CD8-positive, alpha-beta memory T cell (primary cell): ENCODE measurements at places on chromosomes 4 and X.

DNA sequence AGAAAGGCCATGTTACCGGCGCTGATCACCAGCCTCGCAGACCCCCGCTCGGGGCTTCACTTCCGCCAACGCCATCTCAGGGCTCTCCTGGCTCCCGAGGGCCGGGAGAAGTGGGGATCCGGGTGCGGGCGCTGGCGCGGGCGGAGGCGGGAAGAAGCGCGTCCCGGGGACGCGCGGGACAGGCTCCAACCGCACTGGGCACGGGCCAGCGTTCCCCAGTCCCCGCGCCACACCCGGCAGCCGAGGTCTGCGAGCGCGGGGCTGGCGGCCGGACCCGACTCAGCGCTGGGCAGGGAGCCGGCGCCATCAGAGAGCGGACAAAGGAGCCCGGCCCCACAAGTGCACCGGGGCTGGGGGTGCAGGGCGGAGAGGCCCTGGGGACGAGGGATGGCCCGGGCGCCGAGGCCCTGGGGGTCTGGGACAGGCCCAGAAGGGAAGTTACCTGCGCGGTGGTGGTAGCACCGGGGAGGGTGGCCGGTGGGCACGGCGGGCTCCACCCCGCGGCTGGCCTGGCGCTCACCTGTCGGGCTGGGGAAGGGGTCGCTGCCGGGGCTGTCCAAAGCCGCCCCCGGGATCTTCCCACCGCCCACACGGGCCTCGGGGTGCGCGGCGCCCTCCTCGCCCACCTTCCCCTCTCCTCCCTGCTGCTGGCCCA, 449 bp downstream of the CTPS2 start:
- no peak for DNase-seq

GRCh38 chr4:54784161-54784671, 126.5 kb downstream of the KIT start:
- DNase-seq = no peak

GRCh38 chr4:171812665-171813525, at the start of gene GALNTL6:
Gene GALNTL6 (plus strand): TSS chr4:171813404.
- no peak for DNase-seq

GRCh38 chrX:19677121-19677520, 161.8 kb upstream of the MAP3K15 start:
- DNase-seq = no peak
